ENCODE measurements at places on chromosomes 3 and 15. TPM values are rescaled to one million over a fixed set of nuclear protein-coding genes. Genes with fewer than 3 reads are reported as not detected.
A peak's percentile ranks its signal among the peaks of the same experiment; 100 is the strongest.

The TF gene
- total RNA-seq, result not detected

The EPHB1 gene
- 0.36 TPM for total RNA-seq

The EFHB gene
- total RNA-seq, result under 0.01 TPM

The HDC gene
- total RNA-seq, result not detected

The UBAP1L gene
- total RNA-seq, result 0.28 TPM

The SLC15A2 gene
- 0.18 TPM for total RNA-seq

The GUCA1C gene
- total RNA-seq, result not detected

DNA sequence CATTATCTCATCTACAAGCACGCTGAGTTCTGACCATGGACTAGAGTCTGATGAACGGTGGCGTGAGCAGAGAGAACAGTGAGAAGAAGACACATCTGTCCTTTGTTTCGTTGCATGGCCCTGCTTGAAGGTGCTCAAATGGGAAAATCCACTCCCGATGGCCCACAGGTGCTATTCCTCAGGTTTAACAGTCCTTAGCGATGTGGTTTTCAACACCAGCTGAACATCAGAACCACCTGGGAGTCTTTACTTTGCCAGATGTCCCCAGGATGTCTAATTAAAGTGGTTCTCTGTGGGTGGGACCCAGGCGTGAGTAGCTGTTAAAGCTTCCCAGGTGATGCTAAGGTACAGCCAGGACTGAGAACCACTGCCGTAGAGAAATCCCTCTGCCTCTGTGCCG, 13.0 kb downstream of the ADAMTS17 start:
- no peak for DNase-seq

- DNase-seq, result no peak
Measured at GRCh38 chr15:70385711-70386110, 288.0 kb upstream of the TLE3 start.

DNA sequence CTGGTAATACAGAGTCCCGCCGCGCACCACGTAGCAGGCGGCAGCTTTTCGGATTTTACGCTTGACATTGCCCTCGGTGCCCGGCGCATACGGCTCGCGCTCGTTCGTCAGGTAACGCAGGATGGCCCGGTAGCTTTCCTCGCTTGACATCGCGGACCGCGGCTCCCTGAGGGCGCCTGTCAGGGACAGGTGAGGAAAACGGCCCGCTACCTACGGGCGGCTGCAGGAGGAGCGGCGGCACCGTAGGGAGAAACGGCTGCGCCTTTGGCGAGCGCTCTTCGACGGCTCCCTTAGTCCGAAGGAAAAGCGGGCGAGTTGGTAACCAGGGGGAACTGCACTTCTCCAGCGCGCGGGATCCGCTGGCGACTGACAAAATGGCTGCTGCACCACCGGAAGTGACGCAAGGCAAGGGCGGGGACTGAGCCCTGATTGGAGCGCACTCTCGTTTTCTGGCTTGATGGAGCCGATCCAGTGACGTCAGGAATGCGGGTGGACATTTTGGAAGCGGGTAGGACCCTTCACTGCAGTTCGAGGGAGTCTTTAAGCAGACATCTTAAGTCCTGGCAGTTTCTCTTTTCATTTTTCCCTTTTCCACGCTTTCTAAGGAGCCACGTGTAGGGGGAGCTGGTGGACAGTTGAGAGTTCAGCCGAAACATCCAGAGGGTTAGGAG, at the start of gene ZBTB11:
Gene ZBTB11, minus strand, starts transcription at position 368 of the 671 bp plus-strand sequence. Its CDS starts 218 bp downstream, at position 150.
- peak; percentile 100 for DNase-seq

DNA sequence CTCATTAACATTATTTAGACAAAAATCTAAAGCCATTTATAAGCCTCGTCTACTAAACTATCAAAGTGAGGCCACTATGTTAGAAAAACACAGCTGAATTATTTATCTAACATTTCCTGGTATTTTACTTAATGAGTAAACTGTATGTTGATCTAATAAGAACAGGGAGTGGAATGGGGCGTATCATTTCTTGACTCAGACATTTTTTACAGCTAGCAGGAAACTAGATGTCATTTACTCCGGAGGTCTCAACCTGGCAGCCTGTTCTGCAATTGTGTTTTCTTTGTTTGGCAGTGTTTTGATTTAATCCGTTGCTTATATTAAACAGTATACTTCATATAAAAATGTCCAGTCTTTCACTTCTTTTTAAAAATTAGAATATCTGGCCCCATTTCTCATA, 79.1 kb upstream of the ABI3BP start:
- DNase-seq, result peak; percentile 52

DNA sequence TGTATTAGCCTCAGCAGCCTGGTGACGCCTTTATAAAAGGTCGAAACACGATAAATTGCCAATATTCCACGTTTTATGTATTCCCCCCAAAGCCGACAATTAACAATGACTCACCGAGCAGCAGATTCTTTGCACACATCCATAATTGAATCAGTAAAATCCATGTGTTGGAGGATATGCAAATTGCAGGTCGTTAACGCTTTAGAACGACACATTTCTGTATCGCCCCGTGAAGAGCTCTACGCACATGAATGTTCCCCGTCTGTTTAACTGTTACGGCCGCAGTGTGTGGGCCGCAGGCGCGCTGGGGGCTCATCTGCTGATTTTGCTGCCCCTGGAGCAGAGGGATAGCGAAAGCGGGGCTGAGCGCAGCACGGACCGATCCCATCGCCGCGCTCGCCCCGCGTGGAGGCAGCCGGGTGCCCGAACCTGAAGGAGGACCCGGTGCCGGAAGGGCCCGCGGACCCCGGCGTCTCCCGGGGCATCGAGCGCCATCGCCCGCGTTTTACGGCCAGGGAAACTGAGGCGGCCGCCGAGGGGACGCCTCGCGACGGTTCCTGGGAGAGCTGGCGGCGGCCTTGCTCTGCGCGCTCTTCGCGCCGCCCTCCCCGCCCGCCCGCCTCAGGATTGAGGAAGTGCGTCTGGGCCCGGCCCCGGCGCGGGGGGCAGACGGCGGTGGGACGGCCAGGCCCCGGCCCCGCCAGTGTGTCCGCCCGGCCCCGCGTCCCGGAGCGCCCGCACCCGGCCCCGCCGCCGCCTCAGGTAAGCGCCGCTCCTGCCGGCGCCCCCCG, at the start of gene LRRK1:
Gene LRRK1, plus strand, starts transcription at position 668 of the 791 bp plus-strand sequence. CDS start 5,276 bp downstream, outside the sequence.
- DNase-seq, result peak; percentile 40

DNA sequence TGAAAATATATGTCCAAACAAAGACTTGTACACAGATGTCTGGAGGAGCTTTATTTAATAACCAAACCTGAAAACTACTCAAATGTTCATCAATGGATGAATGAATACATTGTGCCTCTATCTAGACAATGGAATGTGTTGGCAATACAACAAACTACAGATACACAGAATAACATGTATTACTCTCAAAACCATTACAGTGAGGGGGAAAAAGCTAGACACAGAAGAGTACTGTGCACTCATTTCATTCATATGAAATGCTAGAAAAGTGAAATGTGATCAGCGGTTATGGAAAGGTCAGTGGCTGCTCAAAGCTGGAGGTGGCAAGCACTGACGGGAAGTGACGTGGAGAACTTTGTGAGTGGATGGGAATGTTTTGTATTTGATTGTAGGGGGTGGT, 13.2 kb downstream of the STOML1 start:
- DNase-seq, result no peak

DNA sequence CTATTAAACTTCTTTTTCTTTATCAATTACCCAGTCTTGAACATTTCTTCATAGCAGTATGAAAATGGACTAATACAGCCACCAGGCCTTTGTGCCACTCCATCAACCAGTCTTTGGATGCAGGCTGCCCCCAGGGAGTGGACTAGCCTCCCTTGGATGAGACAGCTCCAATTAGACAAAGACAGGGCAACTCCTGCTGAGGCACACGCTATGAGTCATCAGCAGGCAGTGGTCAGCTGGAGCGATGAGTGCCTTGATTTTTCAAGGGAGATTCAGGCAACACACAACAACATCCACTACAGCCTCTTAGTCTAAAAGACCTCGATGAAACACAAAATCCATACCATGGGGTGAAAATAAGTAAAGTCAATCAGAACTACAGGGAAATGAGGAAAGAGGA, 160.1 kb downstream of the ARRDC4 start:
- no peak for DNase-seq

DNA sequence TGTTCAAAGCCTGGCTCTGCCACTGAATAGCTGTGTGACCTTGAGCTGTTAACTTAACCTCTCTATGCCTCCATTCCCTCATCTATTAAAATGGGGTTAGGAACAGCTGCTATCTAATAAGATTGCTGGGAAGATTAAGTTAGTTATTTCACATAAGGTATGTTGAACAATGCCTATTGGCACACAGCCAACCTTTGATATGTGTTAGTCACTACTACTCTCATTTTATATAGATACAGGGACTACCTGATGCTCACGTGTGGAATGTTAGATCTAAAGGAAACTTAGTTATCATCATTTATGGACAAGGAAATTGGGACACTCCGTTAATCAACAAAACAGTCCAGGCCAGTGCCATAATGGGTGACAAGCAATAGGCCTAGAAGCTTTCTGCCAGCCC, 332.4 kb upstream of the PPP2R3A start:
- DNase-seq, result no peak

DNA sequence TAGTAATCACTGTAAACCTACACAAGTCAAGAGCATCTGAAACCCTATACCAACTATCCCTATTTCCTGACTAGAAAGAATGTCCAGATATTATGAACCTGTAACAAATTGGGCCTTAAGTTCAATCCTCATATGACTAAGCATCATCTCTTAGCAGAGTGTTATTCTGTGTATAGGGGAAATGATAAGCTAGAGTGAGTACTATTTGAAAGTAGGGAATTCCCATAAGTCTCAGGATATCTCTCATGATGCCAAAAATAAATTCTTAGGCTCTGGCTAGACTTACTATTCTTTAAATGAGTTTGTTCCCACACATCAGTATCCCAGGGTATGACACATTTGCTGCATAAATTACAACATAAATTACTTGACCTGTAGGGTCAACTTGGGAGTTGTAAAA, 15.3 kb downstream of the MRPL47 start:
- DNase-seq, result peak; percentile 73

- no peak for DNase-seq
Measured at GRCh38 chr3:12768579-12769527, 9.8 kb upstream of the TMEM40 start.

GRCh38 chr3:66179793-66180192, 41.0 kb upstream of the SLC25A26 start:
- DNase-seq, result no peak

- DNase-seq, result no peak
Measured at GRCh38 chr15:41996376-41996775, 24.0 kb upstream of the EHD4 start.

DNA sequence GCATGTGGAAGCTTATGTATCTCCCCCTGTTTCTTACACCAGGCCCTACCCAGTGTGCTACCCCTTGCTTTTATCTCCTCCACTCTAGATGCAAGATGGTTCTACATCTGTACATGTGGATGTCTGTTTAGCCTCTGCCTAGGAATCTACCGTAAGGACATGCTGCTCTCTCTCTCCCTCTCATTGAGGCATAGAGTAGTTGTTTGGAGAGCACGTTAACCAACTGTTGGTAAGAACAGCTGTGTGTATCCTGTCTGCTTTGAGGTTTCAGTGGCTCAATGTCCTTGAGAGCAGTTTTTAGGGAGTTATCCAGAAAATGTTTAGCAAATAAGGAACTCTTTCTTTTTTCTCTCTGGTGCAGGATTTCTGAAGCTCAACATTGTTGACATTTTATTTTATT, 152.8 kb downstream of the DNAJB8 start:
- no peak for DNase-seq

DNA sequence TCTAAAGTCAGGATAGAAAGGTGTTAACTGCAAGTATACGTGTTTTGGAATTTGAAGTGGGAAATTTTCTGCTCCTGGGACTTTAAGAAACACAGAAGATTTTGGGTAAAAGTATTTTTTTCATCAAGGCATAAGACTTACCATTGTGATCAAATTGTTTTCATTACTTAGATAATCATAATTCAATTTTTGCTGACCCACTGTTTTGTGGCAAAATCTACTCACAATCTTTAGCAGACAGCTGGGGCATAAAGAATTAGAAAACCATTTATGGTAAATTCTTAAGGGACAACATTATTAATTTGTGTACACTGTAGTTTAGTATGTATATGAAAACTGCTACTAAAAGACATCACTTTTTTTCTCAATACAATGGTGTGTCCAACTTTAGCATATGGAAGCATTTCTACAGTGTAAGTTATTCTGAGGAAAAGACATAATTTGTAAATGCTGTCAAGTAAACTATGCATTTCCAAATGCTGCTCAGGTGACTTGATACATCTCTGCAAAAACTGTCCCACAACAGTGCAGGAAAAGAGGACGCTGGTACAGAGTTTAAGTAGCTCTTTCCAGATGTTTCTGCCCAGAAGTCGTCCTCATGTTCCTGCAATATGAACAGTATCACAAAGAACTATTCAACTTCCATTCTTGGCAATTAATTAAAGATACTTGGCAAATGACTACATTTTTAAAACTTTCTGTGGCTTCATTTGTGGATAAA, 52.3 kb downstream of the THSD4 start:
- DNase-seq, result no peak

GRCh38 chr3:157275832-157276231, 115.9 kb upstream of the CCNL1 start:
- no peak for DNase-seq

GRCh38 chr3:37726525-37727290, 135.0 kb upstream of the CTDSPL start:
- no peak for DNase-seq

GRCh38 chr3:46454209-46454595, 10.5 kb downstream of the LTF start:
- no peak for DNase-seq

DNA sequence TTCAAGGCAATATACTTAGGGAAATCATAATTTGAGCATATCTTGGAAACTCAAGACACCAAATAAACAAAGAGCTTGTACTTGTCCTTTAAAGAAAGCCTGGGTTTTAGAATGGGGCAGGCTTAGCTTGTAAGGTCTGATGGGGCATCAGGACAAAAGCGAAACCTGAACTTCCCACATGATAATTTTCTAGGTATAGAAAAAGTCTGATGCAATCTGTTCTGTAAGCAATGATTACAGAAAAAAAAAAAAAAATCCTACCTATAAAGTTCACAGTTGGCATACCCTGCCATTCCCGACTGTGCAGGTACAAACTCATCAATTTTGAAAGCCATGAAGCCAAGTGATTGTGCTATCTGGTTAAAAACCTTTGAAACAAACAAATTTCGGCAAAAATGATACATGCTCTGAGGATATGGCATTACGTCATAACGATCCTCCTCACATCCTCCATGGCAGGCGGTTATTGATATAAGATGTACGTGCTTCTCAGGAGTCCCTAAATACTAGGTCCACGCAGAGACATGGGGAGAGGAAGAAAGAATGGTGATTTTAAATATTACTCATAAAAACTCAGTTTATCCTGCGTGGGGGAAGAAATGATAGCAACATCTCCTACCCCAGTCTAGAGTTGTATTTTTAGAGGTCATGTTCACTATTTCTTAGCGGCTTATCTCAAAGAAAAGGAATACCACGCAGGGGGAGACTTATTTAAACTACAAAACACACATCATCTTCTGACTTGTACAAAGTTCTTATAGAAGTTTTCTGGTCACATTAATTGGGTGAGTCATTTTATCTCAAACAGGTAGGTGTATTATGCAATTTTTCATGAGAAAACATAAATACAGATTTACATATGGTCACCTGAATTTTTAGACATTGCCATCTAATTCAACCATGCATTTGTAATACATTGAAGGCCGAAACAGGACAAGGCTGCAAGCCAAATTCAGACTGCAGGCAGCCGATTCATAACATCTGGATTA, 27.0 kb downstream of the MB21D2 start:
- DNase-seq, result no peak
